Upper lobe of left lung (tissue), 6 donors: ENCODE measurements at places on chromosomes 1 and 21.

DNA sequence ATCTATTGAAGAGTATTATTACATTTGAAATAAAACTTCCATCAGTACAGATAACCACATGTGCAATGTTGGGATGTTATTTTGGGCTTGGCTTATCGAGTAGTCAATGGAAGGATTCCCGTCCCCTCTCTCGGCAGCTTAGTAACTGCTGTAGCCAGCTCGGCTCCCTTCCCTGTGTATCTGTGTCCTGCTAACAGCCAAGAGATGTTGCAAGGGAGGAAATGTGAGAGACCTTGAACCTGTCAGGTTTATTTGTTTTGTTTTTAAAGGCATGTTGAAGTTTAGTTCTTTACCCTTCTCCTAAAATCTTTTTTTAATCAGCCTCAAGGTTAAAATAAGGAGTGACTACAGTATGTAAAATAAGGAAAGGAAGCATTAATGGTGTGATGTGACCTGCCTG, 13.6 kb upstream of the TARS2 start:
- no peaks in the 10 kb centered on the region for H3K27me3 ChIP-seq
- DNase-seq = no peak
- peaks cover 41% of the 10 kb centered on the region for H3K36me3 ChIP-seq
- peaks cover 8% of the 10 kb centered on the region for H3K4me1 ChIP-seq
- no peak overlapping the region for H3K4me3 ChIP-seq
- H3K27ac ChIP-seq = no peak overlapping the region

DNA sequence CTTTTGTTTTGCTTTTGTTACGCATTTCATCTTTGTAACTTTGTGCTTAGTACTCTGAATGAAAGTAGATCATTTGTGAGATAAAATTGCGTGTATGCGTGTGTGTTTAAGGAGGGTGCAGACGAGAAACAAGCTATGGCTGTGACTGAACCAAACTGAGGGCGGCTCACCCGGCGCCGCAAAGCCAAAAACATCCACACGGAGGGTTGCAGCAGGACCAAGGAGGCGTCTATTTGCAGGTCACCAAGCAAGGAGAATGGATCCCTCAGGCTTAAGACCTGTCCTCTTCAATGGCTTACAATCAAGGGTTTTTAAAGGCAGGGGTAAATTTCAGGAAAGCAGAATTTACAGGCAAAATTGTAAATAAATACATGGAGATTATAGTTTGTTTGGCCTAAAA, 12.8 kb downstream of the GCSAML start:
- no peaks in the 10 kb centered on the region for H3K27me3 ChIP-seq
- DNase-seq = no peak
- H3K27ac ChIP-seq = no peak overlapping the region
- no peaks in the 10 kb centered on the region for H3K4me1 ChIP-seq
- H3K36me3 ChIP-seq = no peaks in the 10 kb centered on the region

- no peaks in the 10 kb centered on the region for H3K27me3 ChIP-seq
- no peaks in the 10 kb centered on the region for H3K36me3 ChIP-seq
- H3K4me3 ChIP-seq = no peak overlapping the region
- peaks cover 60% of the 10 kb centered on the region for H3K4me1 ChIP-seq
- H3K27ac ChIP-seq = peak overlapping the region; percentile 33
Observed at GRCh38 chr1:91791103-91791502, 94.8 kb downstream of the TGFBR3 start.

DNA sequence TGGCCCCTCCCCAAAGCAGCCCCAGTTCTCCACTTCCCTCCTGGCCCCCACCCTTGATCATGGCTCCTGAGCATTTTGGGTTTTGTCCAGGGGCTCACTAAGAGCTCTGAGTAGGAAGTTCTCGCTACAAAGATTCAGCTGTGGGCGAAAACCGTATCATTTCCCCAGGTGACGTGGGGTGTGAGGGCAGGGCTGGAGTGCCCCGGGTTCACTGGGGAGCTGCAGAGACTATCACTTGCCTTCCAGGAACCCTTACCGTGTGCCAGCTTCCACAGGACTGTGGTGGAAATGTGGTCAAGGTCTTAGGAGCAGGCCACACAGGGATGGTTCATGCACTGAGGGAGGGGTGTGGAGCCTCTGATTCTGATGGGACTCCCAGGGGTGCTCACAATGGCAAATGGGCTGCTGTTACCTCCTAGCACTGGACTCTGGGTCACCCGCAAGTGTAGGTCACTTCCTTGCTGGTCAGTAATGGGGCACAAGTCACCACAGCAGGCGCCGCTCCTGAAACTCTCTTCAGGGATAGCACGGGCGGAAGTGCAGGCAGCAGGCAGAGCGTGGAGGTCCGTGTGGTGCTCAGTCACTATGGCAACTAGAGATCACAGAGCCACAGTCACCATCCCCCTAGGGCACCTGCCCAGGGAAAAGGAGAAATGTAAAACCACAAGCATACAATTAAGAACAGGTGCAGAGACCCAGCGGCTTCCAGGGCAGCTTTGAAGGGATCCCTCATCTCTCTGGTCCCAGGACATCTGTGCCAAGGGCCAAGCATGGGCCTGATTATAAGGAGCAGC, 35.4 kb downstream of the RSPH1 start:
- no peak overlapping the region for H3K4me3 ChIP-seq
- H3K27me3 ChIP-seq = no peaks in the 10 kb centered on the region
- no peak for DNase-seq
- no peak overlapping the region for H3K27ac ChIP-seq

- H3K4me3 ChIP-seq = no peak overlapping the region
- H3K36me3 ChIP-seq = peaks cover 14% of the 10 kb centered on the region
- DNase-seq = no peak
- H3K4me1 ChIP-seq = no peaks in the 10 kb centered on the region
- no peaks in the 10 kb centered on the region for H3K27me3 ChIP-seq
Observed at GRCh38 chr1:58477390-58477789, 69.1 kb downstream of the OMA1 start.
